ENCODE measurements at places on chromosomes 2 and 18.

DNA sequence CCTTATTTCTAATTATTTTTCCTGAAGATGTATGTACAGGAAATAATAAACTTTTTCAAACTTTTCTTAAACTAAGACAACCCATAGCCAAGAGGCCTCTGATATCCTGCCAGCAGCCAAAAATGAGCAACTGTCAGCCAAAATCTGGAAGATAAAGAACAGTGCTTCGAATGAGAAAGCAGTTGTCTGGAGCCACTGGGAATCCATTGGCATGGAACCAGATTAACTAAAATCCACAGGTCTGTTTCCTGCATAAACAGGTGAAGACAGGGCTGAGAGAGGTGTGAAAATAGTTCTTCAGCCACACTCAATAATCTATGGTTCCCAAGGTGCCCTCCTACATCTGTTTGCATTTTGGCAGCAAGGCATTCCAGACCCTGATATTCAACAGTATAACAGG is 1076.7 kb upstream of the PIK3C3 start:
- DNase-seq: no peak

- DNase-seq: no peak
Observed at GRCh38 chr2:23423873-23424680, 39.1 kb downstream of the KLHL29 start.

GRCh38 chr2:223100061-223100511 is 48.1 kb downstream of the KCNE4 start:
- DNase-seq: peak; percentile 94

DNA sequence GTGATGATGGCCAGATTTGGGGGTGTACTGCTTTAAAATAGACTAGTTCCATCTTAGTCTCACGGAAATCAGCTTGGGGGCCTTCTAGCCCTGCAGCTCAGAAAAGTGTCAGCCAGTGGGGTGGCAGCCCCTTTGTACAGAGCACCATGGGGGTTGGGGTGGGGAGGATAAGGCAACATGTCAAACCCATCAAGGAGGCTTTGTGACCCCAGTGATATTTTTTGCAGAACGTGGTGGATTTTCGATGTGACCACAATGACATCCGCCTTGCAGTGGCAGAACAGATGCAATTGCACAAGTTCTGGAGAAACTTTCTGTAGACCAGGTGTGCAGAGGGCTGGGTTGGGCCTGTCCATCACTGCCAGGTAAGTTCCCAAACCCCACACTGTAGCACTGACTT is 3.0 kb upstream of the CD8A start:
- no peak for DNase-seq

DNA sequence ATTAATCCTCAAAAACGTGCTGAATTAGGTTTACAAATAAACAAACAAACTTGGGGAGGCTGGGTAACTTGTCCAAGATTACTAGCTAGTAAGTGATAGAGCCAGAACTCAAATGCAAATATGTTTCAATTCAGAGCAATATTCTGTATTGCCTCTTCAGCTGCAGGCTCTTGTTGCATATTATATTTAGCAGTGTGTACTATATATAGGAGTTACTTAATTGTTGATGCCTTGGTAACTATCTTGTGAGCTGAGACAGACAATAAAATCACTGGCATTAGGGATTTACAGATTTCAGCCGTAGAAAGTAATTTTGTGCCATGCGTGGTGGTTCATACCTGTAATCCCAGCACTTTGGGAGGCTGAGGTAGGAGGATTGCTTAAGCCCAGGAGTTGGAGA is 10.2 kb upstream of the ANKRD12 start:
- no peak for DNase-seq

GRCh38 chr2:46200100-46200690 is 97.0 kb upstream of the EPAS1 start:
- DNase-seq: no peak

DNA sequence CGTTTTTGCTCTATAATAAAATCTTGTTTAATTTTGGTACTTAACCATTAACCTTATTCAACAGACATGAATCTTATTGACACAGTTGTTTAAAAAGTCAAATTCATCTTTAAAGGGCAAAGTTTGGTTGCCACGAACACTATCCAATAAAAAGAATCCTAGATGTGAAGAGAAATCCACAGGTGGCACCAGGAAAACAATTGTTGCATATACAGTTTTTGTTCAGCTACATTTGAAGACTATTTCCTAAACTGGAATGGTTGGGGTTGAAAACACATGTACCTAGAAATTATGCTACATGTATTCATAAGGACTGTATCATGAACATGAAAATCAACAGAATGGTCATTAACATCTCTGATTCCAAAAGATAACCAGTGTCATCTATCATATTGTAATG is 71.1 kb upstream of the GULP1 start:
- DNase-seq: no peak

DNA sequence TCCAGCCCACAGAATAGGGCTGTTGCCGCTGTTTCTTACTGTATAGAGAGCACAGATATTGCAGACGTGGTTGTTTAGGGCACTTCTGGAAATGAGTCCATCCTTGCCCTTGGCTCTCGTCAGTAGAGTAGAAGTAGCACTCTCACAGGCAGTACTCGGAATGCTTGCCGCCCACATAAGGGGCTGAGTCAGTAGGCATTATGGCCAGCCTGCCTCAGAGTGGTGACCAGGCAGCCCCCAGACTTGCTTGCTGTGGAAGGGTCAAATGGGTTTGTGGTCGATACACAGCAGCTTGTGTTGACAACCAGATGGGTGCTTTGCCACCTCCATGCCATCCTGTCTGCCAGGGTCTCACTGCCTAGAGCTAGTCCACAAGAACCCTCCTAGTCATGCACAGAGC is 38.7 kb downstream of the PLEKHB2 start:
- DNase-seq: no peak

DNA sequence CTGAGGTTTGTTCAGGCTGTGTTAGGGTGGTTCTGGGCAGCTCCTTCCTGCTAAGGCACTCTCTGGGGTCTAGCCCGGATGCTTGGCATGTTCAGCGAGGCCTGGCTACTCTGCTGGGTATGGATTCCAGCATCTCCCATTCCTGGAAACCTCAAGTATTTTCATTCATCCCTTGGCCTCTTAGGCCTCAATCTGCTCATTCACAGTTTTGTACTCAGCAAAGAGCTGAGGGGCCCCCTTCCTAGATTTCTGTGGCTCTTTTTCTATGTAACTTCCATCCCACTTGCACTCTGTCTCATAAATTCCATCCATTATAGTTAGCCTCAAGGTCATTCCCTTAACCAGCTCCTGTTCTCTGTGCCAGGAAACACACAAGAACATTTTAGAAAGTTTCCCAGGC is 798.8 kb upstream of the HS6ST1 start:
- DNase-seq: no peak

DNA sequence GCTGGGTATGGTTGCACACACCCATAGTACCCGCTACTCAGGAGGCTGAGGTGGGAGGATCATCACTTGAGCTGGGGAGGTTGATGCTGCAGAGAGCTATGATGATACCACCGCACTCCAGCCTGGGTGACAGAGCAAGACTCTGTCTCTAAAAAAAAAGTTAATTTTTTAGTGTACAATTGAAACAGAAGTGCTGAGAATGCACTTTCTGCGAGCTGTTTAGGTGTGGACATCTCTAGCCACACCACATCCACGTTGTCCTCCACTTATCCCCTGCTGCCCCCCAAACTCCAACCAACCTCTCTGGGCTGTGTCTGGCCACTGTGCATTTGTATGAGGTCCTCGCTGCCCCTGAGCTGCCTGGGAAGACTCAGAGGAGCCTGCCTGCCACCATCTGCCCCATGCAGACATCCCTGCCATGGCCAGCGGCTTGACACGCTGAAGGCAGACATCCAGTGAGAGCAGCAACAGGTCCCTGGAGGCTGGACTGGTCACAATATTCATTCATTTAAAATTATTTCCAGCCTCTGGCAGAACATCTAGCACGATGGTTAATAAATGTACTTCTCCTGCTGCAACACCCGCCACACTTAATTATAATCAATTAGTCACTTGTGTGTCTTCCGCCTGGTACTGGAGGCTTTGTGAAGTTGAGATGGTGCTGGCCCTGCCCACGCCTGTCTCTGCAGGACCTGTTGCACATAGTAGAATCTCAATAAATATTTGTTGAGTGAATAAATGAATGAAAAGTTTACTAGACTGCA is 3.7 kb upstream of the AFF3 start:
- no peak for DNase-seq

- no peak for DNase-seq
Observed at GRCh38 chr2:104873689-104874054, 19.8 kb downstream of the POU3F3 start.

- DNase-seq: no peak
Observed at GRCh38 chr2:105498281-105498846, 99.5 kb upstream of the FHL2 start.

GRCh38 chr2:54613794-54614257 is 109.6 kb upstream of the EML6 start:
- no peak for DNase-seq

GRCh38 chr2:39865751-39866150 is 86.7 kb upstream of the THUMPD2 start:
- no peak for DNase-seq

GRCh38 chr2:26346454-26347053 is at the start of gene ADGRF3:
Gene ADGRF3 (minus strand): TSS chr2:26346789. CDS start chr2:26346234, 555 bp downstream.
- no peak for DNase-seq

DNA sequence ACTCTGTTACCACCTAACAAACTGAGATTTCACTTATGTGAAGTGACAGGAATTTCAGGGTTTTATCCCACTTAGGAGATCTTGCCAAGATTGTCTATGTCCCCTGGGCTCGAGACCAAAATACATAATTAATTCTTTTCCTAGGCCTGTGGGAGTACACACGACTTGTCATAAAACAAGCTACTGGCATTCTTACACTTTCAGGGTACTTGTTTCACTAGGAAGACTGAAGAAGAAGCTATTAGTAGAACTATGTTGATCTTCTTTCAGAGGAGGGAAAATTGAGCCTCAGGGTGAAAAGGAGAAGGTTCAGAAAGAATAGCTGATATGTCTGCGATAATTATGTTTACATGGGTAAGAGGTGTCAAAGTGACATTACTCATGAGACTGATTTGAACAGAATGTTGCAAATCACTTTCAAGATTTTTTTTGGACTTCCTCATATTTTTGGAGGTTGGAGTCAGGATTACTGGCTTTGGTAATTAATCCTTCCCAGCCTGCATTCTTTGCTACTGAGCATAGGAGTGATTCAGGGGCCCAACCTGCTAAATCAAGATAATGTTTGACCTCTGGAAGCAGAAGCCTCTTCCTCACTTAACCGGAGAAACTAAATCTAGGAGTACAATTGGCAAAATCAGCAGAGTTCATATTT is 240.0 kb upstream of the NT5C1B start:
- DNase-seq: peak; percentile 66

DNA sequence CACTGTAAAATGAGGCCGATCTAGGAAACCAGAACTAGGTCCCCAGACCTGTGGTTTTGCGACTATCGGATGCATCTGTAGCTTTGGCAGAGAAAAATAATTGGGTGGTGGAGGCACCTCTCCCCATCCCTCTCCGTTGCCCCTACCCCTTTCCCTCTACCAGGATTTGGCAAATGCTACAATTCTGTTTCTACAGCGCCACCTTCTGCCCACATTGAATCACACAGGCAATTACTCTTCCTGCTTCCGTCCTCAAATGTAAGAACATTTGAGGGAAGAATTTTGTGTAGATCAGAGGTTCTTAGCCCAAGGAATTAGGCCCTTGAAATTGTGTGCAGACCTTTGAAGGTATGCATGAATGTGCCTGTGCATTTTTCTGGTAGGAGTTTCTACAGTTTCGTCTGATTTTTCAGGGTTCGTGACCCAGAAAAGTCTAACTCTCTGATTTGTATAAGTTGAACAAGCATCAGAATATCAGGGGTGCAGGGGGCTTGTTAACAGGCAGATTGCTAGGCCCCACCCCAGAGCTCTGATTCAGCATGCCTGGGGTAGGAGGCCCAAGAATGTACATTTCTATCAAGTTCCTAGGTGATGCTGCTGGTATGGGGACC is 11.2 kb downstream of the ATP6V1B1 start:
- DNase-seq: no peak

GRCh38 chr2:40120026-40120425 is 331.9 kb downstream of the SLC8A1 start:
- DNase-seq: no peak

- no peak for DNase-seq
Observed at GRCh38 chr2:71122387-71123298, 7.4 kb downstream of the MCEE start.

DNA sequence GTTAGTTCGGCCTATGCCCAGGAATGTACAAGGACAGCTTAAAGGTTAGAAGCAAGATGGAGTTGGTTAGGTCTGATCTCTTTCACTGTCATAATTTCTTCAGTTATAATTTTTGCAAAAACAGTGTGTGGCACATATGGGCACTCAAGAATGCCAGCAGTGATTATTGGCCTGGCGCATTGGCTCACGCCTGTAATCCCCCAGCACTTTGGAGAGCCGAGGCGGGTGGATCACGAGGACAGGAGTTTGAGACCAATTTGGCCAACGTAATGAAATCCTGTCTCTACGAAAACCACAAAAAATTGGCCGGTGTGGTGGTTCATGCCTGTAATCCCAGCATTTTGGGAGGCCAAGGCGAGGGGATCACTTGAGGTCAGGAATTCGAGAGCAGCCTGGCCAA is 75.7 kb upstream of the MSH2 start:
- no peak for DNase-seq

DNA sequence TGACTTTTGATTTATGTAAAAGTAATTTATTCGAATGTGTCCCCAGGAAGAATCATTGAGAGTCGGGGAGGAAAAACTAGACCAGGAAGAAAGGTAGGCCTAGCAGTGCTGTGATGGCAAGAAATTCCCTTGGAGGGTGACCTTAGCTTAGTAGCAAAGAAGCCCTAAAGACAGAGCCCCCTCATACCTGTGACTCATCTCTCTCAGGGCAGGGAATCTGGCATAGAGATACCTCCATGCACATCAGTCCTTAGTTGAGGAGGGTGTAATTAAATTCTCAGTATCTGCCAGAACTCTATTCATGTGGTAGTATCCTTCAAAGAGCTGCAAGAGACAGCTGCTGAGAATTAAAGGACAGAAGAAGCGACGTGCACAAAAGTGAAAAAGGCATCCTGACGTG is 360.3 kb downstream of the FBXO15 start:
- no peak for DNase-seq

GRCh38 chr2:74212702-74213410 is 14.4 kb downstream of the MTHFD2 start:
- DNase-seq: no peak
